ENCODE measurements at places on chromosomes 6 and 20.

- no peak for DNase-seq
These were observed 39.7 kb upstream of the ATXN1 start for GRCh38 chr6:16800942-16801341.

GRCh38 chr6:165219629-165220028, 89.8 kb downstream of the C6orf118 start:
- DNase-seq = no peak

- DNase-seq = no peak
These were observed 163.6 kb upstream of the PDE10A start for GRCh38 chr6:165826487-165827189.

GRCh38 chr6:118663993-118664985, 12.9 kb upstream of the CEP85L start:
- DNase-seq = no peak

- DNase-seq = no peak
These were observed 244.1 kb upstream of the QKI start for GRCh38 chr6:163170294-163170883.

GRCh38 chr6:56807989-56808337, 146.9 kb upstream of the BEND6 start:
- no peak for DNase-seq

DNA sequence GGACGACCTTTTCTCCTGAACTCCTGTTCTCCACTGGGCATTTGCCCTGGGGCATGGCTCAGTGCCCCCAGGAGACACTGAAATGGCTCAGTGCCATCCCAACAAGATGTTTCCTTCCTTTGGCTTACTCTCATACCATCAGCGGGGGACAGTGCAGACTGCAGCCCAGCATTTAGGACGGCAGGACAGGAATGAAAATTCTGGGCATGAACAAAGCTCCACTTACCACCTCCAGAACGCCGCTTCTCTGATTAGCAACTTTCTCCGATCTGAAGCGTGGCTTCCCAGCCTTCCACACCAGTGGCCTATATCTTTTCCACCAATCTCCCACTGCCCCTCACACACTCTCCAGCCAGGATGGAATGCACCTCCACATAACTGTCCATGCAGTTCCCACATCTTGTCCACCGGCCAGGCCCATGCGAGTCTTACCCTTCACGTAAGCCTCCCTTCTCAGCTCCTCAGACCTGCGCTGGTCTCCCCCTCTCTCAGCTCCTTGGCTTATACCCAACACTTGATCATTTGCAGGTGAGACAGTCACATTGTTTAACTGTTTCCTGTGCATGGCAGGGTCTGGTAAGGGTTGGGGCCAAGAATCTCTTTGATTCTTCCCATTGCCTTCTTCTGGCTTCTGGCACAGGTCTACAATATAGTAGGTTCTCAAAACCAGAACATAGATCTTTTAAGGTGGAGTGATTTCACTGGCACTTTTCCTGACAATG, 114.5 kb downstream of the FYN start:
- peak; percentile 73 for DNase-seq
